ENCODE measurements at places on chromosomes 6 and 20.

GRCh38 chr20:37384683-37385174 is 38.8 kb downstream of the SRC start:
- peak; percentile 36 for DNase-seq

- DNase-seq = peak; percentile 87
These were observed 114.9 kb upstream of the BTN3A2 start for GRCh38 chr6:26249957-26250697.

DNA sequence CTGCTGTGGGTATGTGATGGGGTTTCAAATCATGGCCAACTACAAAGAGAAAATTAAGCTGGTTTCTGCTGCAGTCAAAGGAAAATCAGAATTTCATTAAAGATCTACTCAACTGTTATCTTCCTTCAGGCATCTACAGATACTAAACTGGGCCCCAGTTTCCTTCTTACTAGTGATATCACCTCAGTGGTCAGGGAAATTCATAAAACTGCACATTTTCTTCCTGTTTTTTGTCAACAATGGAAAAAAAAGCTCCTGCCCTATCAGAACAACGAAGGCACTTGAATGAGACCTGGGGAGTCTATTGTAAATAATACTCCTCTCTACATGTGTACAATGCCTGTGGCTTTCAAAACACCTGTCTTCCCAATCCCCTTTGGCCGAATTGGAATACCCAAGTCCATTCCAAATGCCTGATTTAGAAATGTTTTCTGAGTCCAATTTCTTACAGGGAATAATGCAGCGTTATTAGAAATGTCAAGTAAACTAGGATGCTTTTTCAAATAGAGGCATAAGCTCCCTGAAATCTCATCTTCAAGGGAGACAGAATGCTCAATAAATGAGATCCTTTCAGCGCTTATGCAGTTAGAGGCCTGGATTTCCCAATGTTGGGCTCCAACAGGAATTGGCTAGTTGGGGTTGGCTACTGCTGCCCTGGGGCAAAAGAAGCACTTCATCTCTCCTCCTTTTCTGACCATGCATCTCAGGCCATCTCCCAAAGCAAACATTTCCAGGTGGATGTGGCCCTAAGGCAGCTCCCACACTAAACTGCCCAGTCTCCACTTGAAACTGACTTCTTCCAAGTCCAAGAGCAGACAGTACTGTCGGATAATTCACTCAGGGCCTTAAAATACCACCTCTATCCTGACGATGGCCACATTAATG is 143.3 kb downstream of the NFATC2 start:
- no peak for DNase-seq

- no peak for DNase-seq
These were observed 397.8 kb downstream of the KIF16B start for GRCh38 chr20:16175322-16175961.

- no peak for DNase-seq
These were observed 17.6 kb downstream of the IL22RA2 start for GRCh38 chr6:137155830-137156229.

DNA sequence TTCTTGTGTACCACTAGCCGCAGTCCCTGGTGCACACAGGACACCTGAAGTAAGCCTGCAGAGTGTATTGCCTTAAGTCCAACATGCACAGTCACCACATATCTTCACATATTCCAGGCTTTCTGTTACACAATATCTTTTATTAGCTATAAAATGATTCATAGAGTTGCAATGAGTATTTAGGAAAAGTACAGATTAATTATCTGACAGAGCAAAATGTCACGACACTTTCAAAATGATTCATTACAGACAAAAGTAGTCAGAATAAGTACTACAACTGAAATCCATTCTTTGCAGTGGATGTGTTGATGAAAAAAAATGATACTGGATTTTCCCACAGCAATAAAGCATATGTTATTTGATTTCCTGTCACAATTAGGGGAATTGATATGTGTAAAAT is 199.5 kb upstream of the ASCC3 start:
- DNase-seq = no peak

DNA sequence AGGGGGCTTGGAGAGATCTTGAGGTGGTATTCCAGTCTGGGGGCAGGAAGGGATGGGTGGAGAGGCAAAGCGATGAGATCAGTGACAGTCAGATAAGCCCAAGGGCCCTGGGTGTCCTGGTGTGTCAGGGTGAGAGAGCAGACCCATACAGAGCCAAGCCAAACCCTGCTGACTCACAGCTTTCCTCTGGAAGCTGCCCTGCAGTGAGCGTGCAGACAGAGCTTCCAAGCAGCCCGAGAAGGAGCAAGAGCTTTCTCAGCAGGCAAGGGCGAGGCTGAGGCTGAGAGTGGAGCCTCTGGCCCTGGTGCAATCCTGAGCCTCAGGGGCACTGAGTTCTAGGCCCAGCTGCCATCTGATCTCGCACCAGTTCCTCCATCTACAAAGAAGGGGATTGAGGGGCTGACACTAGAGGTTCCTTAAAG is 91.1 kb upstream of the HIVEP1 start:
- DNase-seq = peak; percentile 16

GRCh38 chr20:56453352-56453751 is 15.1 kb upstream of the RTF2 start:
- DNase-seq = no peak

DNA sequence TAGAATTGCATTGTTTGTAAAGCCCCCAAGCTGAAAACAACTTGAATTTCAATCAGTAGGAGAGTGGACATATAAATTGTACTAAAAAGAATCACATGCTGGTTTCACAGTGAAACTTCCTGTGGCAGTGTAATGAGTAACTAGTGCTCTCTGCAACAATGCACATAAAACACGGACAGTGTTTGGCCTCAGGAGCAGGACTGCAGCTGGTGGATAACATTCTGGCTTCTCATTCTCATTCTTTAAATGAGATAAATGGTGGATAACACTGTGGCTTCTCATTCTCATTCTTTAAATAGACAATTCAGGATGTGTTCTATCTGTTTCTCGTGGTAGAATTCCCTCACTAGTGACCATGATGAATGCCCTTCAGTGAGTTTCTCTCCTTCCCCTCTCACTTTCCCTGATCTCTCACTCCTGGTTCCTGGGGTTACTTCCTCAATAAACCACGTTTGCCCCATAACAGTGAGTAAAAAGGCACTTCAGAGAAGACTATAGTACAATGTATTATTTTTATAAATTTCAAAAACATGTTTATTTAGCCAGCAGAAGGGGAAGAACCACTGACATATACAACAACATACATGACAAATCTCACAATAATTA is 59.9 kb downstream of the SLC22A2 start:
- DNase-seq = no peak

GRCh38 chr20:2847802-2848201 is 7.3 kb downstream of the VPS16 start:
- no peak for DNase-seq

DNA sequence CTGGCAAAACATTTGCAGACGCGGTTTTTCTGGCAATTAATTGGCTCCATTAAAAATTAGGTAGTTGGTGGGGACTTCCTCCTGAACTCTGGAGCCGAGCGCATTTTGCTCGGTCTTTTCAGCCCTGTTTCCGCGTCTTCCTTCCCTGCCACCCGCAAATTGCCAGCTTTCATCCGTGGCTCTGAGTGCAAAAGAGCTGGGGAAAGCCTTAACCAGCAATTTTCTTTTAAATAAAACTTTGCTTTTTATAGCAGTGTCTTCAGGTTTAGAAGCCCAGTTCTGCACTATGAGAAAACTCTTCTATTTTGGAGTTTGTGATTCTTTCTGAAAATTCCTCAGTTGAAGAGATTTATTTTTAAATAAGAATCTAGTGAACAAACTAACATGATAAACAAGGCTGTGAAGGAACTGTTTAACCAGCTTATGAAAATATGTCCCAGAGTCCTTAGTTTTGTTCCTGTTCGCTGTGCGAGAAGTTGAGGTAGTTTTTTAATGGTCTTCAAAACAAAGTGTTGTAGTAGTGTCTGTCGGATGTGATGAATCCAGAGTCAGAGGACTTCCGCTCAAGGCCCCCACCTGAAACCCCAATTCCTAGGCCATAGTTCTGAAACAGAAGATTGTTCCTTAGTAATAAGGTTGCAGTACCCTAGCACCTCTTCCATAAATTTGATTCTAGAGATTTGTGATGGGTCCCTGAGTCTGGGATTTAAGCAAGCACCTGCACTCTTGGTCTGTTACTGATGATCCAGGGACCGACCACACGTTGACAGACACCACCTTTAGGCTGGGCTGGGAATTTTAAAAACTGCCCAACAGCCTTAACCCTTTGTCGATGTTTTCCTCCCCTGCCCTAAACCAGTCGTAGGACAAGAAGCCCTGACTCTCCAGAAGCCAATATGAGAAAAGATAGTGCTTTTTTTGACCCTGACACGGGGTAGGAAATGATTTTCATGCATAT is 950 bp downstream of the KCTD20 start:
- DNase-seq = peak; percentile 63

- peak; percentile 43 for DNase-seq
These were observed 198.5 kb downstream of the HIVEP2 start for GRCh38 chr6:142746524-142746923.

DNA sequence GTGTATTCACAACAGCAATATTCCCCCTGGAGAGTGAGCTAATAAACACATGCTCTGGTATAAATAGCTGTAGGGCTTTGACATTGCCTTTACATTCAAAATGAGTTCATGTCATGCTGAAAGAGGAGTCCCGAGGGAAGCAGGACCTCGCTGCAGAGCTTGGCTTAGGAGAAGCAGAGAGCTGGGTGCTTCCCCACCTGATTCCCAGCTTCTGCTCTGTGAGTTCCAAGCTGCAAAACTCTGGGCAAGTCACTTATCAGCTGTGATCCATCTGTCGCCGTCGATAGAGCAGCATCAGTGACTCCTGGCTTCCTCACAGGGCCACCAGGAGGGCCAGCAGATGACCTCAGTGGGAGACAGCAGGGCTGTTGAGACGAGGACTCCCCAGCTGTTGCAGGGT is 241.8 kb downstream of the ANKRD60 start:
- no peak for DNase-seq

DNA sequence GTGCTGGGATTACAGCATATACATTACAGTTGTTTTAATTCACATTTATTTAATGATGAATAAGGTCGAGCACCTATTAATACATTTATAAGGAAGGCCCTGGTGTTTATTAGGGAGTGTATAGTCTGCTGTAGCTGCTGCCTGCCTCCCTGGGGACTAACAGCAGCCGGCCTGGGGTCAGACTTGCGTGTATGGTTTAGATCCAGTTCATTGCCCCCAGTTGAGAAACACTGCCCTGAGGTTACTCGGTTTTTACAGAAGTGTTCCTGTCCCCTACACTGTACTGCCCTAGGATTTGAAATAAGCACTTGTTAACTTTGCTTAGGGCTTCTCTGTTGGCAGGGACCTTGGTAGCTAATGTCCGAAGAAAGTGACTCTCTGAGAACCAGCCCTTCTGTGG is 4.0 kb downstream of the TTPAL start:
- no peak for DNase-seq

DNA sequence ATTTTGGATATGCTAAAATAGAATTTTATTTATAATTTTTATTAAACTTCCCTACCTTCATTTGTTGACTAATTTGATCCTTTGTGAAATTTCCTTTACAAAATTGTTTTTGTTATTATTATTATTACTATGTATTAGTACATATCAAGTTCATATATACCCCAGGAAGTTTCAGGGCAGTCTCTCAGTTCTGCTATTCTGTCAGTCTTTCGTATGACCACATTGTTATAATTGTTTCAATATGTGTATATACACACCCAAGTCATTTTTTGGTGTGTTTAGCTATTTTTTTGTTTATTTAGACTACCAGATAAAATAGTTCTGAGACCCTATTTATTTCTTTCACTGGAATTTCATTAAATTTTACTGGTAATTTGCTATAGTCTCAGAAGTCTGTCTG is 72.1 kb downstream of the NKAIN2 start:
- no peak for DNase-seq

DNA sequence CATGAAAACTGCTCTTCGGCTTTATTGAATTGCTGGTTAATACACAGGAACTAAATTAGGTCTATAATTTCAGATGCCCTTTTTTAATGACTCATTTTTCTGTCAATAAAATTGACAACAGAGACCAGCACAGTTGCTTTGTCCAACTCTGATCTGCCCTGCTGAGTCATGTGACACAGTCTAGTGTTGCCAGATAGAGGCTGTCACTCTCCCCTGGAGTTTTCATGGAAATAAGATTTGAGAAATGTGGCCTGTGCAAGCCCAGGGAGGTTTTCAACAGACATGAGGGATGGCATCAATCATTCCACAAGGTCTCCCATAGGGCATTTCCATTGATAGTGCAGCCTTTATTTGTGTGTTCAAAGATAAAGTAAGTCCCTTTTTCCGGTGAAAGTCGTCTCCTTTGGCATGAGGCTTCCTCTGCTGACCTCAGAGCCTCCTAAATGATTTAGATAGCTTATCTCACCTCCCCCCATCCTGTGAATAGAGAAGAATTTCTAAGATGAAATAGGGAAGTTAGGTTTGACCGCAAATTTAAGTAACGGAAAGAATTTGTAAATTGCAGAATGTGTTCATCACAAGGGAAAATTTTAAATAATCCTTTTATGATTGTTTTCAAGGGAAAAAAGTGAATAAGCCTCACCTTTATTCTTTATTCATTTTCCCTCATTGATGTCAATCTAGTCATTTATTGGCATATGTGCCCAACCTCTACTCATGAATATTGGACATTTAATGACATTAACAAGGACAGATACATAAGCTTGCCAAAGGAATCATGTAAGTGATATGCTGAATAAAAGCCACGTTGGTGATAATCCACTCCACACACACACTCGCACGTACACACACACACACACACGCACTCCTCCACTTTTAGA is 277.7 kb downstream of the ADGB start:
- no peak for DNase-seq

GRCh38 chr6:113676968-113677367 is 180.2 kb upstream of the MARCKS start:
- DNase-seq = no peak

DNA sequence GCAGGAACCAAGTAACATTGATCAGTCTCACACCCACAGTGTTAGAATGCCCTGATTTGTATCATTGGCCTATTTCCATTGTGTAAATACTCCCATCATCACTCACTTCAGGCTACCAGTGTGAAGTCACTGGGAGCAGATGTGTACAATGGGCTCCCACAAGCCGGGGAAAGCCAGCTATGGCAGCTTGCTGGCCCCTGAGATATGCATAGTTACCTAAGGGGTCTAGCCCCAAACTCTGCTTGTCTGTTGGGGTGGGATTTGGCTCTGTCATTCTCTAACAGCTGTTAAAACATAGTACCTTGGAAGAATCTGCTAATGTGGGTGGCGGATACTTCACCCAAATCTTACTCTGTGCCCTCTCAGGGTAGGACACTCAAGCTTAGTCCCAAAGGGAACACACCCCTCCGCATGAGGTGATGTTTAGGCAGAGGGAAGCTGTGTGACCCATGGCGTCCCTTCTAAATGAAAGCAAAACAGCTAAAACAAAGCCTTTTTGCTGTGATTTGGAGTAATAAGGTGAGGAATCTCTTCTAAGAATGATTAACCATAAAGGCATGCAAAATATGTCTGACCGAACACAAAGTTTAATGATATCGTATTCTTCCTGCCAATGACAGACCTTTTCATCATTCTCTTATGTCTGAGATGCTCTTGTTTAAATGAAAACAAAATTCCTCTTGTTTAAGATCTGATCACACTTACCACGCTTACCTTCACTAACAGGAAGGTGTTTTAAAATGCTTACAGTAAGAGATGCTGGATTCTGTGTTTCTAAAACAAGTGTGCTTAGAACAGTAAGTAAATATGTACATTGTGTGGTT is 45.9 kb upstream of the PXDC1 start:
- no peak for DNase-seq
